K562 (cell line): ENCODE measurements at places on chromosomes 3 and 15.

DNA sequence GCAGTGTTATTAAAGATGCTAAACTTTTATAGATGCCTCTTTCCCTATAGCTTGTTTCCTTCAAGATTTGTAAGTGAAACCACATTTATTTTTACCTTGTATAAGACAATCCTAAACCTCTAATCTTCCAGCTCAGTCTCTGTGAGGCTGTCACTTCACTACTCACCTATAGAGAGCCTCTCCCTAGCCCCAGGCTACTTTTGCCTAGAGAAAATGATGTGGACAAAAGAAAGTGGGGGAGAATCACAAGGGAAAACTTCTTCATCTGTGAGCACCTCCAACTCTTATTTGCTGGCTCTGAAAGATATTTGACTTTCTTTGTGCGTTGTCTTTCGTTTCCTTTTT, 74.9 kb upstream of the SCN5A start:
- DNase-seq = no peak

- DNase-seq = no peak
Observed at GRCh38 chr15:83288381-83288801, 3.9 kb upstream of the BNC1 start.

DNA sequence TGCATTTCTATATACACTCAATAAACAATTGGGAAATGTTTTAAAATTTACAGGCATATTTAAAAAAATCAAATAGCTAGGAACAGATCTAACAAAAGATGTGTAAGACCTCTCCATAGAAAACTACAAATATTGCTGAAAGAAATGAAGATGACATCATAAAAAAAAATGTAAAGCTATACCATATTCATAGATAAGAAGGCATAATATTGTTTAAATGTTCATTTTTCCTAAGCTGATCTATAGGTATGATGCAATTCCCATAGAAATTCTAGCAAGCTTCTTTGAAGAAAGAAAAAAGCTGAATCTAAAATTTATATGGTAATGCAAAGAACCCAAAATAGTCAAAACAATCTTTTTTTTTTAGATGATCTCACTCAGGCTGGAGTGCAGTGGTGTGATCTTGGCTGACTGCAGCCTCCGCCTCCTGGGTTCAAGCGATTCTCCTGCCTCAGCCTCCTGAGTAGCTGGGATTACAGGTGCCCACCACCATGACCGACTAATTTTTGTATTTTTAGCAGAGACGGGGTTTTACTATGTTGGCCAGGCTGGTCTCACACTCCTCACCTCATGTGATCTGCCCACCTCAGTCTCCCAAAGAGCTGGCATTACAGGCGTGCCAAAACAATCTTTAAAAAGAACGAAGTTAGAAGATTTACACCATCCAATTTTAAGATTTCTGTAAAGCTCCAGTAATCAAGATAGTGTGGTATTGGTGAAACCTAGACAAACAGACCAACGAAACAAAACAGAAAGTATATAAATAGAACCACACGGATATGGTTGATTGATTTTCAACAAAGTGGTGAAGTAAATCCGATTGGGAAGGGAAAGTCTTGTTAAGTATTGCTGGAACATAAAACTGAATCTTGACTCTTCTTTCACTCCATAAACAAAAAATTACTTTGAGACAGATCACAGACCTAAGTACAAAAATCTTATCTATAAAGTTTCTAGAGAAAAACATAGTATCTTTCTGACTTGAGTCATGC, 6.3 kb upstream of the BHLHE40 start:
- DNase-seq = no peak

GRCh38 chr3:108090049-108090700, 656 bp downstream of the CD47 start:
- DNase-seq = peak; percentile 24

GRCh38 chr15:62093809-62094208, 27.0 kb downstream of the C2CD4A start:
- DNase-seq = no peak

DNA sequence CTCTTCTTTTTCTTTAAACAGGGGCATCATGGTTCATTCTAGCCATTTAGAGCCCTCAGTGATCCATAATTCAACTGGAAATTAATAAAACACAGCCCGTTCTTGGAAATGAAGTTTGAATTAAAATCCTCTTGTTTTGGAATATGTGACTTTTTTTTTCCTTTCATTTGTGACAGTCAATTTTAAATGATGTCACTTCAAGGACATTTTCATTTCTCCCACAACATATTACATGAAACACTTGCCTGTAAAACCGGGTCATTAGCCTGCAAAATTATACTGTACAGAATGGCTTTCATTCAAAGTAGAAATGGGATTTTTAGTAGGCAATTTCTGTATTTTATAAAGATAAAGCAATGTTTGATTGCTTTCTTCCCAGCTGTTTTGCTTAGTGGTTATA, 789 bp upstream of the SEMA6D start:
- DNase-seq = no peak

- no peak for DNase-seq
Observed at GRCh38 chr3:110576960-110577359, 494.7 kb upstream of the NECTIN3 start.

GRCh38 chr15:48975472-48976419, 12.0 kb upstream of the SHC4 start:
- peak; percentile 84 for DNase-seq

GRCh38 chr3:86995537-86995936, 4.6 kb upstream of the VGLL3 start:
- no peak for DNase-seq

DNA sequence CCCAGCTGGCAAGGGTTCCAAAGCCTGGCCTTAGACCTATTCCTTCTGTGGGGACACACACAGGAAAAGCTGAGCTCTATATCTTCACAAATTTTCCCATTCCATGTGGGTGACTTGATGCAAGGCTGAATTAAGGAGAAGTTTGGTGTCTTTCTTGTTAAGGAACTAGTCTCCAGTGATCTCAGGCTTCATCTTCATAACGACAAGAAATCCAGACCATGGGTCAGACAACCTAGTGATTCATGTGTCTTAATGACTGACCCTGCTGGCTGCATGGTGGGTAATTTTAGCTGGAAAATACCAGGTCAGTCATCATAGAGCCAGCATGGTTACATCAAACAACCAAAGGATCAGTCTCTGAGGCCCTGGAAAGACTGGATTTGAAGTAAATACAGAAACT, 112.7 kb upstream of the SLC4A7 start:
- DNase-seq = no peak

DNA sequence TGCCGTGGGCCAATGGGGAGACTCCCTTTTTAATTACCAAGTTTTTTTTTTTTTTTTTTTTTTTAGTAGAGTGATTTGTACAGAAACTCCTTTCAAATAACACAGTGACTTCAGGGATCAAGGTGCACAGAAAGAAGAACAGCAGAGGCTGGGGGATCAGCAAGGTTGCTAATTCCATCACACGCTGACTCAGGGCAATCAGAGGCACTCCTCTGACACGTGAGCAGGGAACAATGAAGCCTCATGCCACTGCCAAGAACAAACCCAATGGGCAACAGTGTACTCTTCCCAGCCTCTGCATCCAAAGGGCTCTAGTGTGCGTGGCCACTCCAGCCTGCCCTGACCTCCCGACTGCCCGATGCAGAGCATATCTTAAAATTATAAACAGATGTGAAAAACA, 186.7 kb upstream of the WNT5A start:
- no peak for DNase-seq

GRCh38 chr3:43523454-43524053, 98.3 kb downstream of the ANO10 start:
- DNase-seq = peak; percentile 23

DNA sequence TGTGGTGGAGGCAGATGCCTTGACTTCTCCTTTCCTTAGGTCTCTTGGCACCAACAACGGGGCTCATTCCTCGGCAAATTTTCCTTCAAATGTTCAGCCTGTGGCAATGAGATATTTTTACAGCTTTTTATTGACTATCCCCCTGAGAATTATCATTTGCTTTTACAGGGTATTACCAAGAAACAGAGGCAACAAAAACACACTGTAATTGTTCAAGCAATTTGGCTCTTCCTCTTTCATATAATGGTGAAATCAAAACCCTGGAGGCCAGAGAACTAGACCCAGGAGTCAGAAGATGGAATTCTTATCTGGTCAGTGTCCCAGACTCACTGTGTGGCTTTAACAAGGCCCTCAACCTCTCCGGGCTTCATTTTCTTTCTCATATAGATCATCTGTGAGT, 40.1 kb downstream of the TRIM42 start:
- no peak for DNase-seq

GRCh38 chr3:99895131-99895696, 77.6 kb downstream of the CMSS1 start:
- no peak for DNase-seq

DNA sequence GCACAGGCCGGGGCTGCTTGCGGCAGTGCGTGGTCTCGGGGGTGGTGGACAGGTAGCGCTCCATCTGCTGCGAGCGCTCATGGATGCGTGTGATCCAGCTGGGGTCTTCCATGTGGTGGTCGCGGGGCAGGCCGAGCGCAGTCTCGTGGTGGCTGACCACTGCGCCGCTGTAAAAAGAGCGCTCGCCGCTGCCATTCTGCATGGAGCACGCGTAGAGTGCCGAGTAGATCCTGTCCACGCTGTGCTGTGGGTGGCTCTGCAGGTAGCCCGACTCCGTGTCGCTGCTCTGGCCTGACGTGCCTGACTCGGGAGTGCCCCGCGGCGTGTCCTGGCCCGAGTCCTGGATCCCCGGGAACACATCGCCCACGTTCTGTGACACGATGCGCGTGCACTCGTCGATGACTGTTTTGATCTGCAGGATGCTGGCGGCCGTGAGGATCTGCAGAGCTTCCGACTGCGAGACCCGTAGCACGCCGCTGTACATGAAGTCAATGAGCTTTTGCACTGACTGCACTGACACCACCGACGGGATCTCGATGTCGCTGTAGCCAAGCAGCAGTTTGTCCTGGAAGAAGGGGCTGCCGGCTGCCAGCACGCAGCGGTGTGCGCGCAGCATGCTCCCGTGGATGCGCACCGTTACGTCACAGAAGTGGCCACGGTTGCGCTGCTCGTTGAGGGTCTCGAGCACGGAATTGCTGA, 57.4 kb downstream of the TIGIT start:
- no peak for DNase-seq

GRCh38 chr3:113143353-113143752, 68.0 kb upstream of the BOC start:
- no peak for DNase-seq

GRCh38 chr3:58880182-58880581, 169.6 kb downstream of the CFAP20DC start:
- no peak for DNase-seq

DNA sequence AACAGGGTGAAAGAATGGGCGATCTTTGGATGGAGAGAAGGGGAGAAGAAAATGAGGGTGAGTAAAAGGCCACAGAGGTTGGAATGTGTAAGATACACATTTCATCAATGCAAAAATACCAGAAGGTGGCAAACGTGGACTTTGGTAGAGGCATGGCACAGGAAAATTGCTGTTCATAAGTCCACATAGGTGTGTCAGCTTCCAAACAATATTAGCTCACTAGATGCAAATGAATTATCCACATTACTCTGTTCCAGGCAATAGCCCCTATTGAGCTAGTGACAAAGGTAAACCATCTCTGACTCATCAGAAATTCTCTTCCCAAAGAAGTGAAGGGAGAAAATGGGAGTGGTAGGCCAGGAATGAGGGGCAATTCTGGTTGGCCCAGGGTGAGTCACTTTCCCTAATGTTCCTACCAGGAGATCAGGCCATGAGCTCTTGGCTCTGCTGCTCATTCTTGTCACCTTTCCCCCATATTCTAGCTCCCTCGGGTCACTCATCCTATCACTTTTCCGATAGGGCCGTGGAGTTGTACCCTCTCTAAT, 19.9 kb downstream of the ACKR2 start:
- DNase-seq = no peak

- no peak for DNase-seq
Observed at GRCh38 chr3:177037241-177037640, 160.0 kb downstream of the TBL1XR1 start.

GRCh38 chr3:143436231-143436930, 316.8 kb downstream of the CHST2 start:
- DNase-seq = no peak

- DNase-seq = no peak
Observed at GRCh38 chr3:134804508-134805480, 9.7 kb downstream of the EPHB1 start.

DNA sequence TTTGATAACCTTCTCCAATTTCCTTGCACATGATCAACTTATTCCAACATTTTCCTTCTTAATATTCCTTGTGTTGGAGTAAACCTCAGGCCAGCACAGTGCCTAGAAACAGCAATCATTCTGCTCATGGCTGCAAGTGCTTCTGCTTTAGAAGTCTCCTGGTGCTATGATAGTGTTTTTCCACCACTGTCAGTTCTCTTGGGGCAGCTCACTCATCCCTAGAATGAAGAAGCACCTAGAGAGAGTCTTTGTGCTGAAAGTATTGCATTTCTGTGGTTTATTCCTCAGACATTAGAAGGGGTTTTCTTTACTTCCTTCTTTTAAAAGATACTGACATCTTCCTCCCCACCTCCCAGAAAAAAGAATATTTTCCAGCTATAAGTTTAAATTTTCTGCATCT, 183.5 kb downstream of the RYR3 start:
- DNase-seq = no peak

GRCh38 chr3:140809316-140809715, 131.5 kb downstream of the TRIM42 start:
- DNase-seq = no peak

DNA sequence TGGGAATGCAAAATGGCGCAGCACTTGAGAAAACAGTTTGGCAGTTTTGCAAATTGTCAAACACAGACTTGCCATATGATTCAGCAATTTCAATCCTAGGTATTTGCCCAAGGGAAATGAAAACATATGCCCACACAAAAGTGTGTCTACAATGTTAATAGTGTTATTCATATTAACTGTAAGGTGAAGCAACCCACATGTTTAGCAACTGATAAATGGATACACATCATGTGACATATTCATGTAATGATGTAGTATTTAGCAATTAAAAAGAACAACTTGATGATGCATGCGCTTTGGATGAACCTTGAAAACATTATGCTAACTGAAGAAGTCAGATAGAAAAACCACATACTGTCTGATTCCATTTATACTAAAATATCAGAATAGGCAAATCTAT, 539.0 kb upstream of the PPP2R3A start:
- DNase-seq = no peak

DNA sequence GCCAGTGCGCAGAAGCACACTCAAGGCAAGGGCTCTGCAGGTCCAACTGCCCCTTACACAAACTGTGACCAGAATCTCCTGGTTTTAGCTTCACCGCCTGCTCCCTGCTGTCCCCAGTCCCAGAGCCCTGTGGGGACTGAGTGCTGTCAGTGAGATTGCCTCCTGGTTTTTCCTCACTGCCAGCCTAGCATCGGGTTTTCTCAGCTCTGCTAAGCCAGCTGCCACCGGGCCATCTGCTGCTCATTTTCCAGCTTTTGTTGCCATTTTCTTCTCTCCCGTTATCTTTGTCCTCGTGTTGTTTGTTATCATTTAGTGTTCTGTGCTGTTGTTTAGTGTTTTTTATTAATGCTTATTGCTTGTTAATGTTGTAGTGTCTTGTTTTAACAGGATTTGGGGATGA, 79.5 kb upstream of the BLM start:
- no peak for DNase-seq

DNA sequence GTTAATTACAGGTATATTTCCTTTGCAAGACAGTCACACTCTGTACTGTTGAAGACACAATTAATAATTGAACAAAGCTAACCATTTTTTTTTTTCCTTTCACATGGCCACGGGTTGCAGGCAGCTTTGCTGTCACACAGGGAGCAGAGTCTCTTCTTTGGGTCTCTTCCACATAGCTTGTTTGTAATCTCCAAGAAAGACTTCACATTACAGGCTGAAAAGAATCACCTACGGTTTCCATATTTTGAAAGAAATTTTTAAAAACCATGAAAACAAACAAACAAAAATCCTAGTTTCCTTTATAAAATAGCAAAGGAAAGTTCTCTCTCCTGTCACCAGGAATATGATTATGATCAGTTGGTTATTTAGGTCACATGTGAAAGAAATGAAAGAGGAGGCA, 392.6 kb downstream of the GAP43 start:
- no peak for DNase-seq
